ENCODE measurements at places on chromosomes 4 and X.

GRCh38 chr4:146087856-146088255 lies 87.7 kb upstream of the LSM6 start:
- no peak for DNase-seq

DNA sequence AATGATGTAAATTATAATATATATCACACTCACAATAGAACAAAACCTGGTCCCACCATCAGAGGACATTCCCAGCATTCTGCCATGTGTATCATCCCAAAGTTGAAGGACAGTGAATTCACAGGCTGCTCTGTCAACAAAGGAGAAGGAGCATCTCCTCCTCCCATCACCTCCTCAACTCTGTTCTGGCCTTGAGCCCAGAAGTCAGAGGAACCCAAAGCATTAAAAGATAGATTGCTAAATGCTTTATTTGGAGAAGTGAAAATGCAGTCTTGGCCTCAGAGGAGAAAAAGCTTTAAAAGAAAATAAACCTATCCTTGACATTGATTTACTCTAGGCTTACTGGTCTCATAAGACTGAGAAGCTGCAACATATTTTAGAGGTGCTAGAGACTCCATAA lies 268.8 kb upstream of the RASGEF1B start:
- no peak for DNase-seq

DNA sequence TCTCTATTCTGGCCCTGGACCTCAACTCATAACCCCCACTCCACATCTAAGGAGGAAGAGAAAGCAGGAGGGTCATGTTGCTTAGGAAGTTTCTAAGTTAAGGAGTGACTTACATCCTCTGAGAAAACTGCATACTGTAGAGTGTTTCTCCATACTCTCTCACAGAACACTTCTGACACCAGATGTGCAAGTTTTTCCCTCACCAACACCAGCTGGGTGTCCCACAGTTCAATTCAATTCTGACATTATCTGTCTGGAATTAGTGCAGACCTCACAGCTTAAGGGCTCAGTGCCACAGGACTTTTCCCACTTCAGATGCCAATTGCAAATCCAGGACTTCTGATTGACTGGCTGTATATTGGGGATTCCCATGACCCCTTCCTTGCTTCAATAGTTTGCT lies 89.0 kb upstream of the SFRP2 start:
- DNase-seq, result no peak

DNA sequence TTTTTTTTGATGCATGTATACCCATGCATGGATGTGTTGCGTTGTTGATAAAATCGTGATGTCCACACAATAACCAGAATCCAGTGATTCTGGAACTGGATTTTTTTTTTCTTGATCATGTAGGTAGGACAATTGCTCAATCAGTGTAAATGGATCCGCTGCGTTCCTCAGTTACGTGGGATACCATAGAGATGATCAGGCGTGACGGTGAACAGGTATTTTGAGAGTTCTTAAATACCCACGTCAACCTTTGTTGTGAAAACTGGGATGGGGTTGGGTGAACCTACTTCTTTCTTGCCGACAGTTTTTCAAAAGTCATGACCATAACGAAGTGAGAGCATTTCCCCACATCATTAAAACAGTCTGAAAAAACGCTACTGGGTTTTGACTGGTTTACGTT lies 913 bp upstream of the SMIM10L2A start:
- no peak for DNase-seq

DNA sequence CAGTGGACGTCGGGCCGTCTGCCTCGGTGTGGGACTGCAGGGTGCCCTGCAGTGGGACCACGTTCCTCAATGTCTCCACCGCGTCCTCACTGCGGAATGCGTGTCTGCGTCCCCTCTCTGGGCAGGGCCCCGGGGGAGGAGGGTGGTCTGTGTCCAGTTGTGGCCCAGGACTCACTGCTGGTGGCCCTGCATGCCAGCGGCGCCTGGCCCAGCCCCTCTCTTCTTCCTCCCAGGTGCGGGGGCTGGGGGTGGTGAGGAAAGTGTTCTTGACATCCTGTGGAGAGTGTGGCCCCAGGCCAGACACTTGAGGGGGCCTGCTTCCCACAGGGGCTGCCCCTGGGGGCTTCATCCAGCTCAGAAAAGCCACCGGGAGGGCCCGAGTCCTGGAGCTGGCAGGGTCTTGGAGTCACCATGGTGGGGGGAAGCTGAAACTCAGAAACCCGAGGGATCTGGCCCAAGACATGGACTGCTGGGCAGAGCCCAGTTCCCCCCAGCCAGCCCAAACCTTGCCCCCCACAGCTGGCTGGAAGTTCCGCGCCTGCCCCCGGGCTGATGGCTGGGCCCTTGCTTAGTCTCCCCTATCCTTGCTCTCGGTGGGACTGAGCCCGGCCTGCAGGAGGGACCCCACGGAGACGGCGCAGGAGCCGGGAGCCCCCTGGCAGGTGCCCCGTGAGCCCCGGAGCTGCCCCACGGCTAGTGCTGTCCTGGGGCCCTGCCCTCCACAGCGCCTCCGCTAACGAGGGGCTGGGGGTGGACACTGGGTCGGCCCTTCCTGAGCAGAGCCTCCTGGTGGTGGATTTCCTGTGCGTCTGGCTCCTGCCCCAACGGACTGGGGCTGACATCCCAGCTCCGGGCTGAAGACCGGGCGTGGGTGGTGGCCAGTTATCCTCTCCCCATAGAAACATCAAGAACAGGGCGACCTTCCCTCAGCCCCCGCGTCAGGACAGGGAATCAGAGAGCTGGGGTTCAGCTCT lies 2.9 kb downstream of the DOK7 start:
- DNase-seq, result no peak

- DNase-seq, result no peak
Observed at GRCh38 chr4:168387091-168387490, 68.5 kb upstream of the DDX60 start.

- no peak for DNase-seq
Observed at GRCh38 chr4:3714642-3715001, 51.6 kb upstream of the ADRA2C start.

DNA sequence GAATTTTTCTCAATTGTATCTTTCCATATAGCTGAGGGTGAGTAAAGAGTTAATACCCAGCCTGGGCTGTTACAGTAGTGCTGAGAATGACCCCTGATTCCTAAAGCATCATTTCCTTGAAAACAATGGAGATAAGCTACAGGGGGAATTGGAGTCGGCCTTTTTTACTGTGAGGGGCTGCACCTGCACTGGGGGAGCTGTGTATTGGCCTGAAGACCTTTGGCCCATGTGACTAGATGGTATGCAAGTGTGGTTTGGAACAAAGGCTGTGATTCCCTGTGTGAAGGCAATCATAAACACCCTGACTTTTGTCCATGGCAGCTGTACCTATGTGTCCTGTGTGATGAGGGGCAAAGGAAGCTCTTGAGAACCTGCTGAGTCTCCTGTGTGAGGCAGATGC lies 124.0 kb upstream of the HPGD start:
- DNase-seq, result no peak

- DNase-seq, result no peak
Observed at GRCh38 chr4:80594701-80595100, 259.2 kb downstream of the CFAP299 start.

DNA sequence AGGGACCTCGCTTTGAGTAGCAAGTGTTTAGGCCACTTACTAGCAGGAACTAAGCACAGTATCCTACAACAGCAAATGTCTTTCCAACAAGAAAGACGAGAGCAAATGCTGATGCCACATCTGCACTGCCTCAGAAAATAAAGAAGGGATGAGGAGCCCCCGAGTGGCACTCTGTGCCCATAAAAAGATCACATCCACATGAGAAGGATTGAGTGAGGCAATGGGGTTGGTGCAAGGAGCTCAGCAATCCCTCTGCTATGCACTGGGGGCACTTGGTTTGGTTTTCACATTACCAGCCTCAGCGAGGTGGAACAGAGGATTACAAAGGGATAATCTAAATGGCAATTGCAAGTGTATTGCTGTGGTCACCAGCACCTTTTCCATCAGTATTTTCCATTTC lies 252.8 kb upstream of the SLC7A11 start:
- DNase-seq, result no peak

DNA sequence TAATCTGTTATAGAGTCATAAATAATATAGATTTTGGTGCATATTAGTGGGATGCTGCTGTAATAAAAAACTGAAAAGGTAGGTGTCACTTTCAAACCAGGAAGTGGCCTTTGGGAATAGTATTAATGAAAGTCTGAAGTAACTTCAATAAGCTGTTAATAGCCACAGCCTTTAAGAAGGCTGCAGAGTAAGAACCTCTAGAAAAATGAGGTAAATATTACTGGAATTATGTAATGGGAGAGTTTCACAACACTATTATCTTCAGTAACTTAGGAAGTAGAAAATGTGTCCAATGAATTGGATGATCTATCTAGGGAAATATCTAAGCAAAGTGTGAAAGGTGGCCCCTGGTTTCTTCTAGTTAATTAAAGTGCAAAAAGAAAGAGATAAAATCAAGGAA lies 104.7 kb downstream of the NCAPG start:
- no peak for DNase-seq

GRCh38 chrX:74262452-74263209 lies 41.3 kb upstream of the ZCCHC13 start:
- no peak for DNase-seq

DNA sequence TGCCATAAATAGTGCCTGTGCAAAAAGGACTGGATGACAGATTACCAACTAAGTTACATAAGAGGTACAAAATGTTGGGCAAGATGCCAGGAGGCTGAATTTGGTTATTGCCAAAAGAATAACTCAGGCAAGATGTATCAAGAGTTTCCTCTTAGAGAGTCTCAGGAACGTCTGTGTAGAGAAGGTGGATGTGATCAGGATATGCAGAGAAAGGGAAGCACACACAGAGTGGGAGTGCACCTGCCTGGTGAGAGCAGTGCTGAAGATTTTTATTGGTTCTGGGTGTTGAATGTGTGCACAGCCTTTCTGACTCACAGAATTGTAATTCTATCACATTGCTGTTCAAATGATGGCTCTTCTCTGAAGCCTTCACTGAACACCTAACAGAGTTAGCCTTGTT lies 156.8 kb upstream of the HS3ST1 start:
- DNase-seq, result no peak

GRCh38 chr4:97105347-97106099 lies 1037.8 kb downstream of the STPG2 start:
- no peak for DNase-seq

- DNase-seq, result no peak
Observed at GRCh38 chr4:77773101-77773500, 46.1 kb downstream of the CNOT6L start.

DNA sequence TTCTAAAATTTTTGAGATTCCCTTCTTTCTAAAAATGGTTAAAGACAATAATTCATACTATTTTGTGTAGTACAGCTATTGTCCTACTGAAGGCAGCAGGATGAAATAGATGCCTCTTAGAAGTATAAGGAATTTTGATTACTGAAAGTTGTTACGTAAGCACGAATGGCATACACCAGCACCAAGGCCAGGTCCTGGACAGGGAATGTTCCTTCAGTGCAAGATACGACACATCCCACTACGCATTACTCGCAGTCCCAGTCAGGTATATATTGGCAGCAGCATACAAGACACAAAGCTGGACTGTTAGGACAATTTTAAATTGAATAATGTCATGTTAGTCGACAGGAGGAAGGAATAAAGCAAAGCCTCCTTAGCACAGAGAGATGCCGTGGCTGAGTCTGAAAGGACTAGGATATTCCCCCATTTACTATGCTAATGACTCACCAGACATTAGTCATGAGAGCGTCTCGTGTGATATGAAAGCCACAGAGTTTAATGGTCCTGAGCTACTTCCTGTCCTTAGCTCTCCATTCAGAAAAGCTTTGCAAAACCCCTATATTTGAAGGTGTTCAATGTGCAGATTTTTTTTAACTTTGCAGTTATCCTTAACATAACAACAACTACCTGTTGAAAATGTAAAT lies 504.3 kb downstream of the FAM133A start:
- no peak for DNase-seq

All from esophagus muscularis mucosa (tissue), 4 donors.